ENCODE measurements at places on chromosomes 6 and 20.

- no peak for DNase-seq
Observed at GRCh38 chr20:33653900-33654596, 8.1 kb upstream of the C20orf144 start.

DNA sequence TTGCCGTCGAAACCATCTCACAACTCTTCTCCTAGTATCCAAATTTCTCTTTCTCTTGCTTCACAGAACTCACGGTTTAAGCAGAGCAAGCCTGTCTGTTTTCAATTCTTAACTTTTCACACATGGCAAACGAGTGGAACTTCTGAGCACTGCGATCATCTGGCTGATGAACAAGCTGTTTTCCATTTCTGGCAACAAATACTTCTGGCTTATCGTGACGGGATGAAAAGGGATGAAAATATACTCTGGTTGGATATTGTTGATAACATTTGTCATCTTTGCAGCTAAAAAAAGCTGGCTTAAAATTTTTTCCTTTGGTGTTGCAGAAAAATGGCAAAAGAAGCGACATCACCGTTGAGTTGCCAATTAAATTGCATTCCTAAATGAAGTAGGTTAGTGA lies 515.2 kb upstream of the JARID2 start:
- no peak for DNase-seq

DNA sequence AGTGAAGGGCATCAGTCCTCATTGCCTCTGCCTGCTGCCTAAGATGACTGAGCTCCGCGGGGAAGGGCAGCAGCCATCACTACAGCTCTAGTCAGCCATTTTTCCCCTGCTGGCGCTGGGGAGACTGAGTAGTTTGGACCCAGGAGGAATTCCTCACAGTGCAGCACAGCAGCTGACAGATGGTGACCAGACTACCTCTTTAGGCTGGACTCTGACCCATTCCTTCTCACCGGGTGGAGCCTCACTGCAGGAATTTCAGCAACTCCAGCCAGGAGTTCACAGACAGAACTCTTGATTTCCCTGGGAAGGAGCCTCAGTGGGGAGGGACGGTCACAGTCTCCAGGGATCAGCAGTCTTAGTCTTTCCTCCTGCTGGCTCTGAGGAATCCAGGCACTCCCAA lies 492.0 kb upstream of the MMS22L start:
- no peak for DNase-seq

DNA sequence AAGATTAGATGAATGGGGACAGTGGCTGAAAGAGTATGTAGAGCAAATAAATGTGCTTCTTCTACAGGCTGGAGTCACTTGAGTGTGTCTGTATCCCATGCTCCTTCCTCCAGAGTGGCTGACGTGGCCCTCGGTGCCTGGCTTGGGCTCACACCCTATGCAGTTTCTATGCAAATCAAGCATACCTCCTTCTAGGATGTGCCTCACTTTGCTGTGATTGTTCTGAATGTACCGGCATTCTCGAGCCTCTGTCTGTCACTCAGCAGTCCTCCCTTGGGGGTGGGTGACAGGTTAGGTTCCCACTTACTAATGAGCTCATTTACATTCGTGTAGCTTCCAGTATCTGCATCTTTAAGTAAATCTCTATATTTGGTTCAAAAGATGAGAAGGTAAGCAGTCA lies 55.1 kb upstream of the HDDC2 start:
- no peak for DNase-seq

GRCh38 chr6:35094183-35094582 lies 47.0 kb downstream of the TCP11 start:
- DNase-seq = no peak

- DNase-seq = no peak
Observed at GRCh38 chr20:33687370-33687915, 1.3 kb upstream of the E2F1 start.

DNA sequence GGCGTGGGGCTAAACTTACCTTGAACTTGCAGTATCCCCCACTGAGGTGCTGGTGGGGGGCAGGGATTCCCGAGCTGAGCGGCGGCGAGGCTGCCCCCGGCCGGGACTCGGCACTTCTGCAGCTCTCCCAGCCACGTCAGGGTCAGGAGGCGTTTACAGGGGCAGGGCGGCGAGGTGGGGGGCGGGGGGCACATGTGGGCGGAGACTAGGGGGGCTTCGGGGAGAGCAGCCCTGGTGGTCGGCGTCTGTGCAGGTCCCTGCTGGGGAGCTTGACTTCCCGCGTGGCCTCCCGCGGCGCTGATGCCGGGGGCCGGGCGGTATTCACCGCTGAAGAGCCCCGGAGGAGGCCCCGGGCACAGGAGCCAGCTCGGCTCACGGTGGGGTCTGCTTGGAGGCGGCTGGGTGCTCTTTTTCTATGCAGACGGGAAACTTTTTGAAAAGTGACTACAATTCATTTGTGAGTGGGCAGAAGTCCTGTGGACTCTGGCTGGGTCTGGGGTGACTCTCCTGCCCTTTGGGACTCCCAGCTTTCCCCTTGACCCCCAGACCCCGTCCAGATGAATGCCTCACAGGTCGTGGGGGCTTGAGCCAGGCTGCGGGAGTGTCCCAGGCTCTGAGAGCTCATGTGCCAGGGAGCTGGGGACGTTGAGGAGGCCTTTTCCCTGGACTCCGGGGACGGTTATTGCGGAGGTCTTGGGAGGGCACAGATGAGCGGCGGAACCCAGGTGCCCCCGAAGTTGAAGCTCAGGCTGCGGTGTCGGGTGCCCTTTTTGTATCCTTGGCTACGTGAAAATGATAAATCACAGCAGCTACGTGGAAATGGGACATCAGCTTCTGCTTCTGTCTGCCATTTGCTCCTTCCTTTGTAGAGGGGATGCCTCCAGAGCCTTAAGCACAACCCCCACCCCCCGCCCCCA lies 75.9 kb upstream of the GATA5 start:
- no peak for DNase-seq

GRCh38 chr20:41526327-41526726 lies 91.8 kb downstream of the CHD6 start:
- DNase-seq = no peak

- DNase-seq = no peak
Observed at GRCh38 chr6:117917176-117917575, 10.1 kb downstream of the SLC35F1 start.

DNA sequence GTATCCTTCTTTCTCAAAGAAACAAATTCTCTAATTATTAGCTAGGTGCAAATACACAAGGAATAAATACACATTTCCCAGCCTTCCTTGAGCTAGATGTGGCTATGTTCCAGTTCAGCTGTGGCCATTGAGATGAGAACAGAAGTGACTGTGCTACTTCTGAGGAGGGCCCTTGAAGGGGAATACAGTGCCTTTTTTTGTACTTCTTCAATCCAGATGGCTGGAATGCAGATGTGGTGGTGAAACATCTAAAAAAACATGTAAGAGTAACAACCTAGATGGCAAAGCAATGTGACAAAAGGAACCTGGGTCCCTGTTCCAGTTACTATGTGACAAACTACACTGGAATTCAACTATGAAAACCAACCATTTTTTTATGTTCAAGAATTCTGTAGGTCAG lies 115.4 kb upstream of the DST start:
- DNase-seq = no peak

- DNase-seq = no peak
Observed at GRCh38 chr20:31720486-31721407, 1.9 kb downstream of the BCL2L1 start.

DNA sequence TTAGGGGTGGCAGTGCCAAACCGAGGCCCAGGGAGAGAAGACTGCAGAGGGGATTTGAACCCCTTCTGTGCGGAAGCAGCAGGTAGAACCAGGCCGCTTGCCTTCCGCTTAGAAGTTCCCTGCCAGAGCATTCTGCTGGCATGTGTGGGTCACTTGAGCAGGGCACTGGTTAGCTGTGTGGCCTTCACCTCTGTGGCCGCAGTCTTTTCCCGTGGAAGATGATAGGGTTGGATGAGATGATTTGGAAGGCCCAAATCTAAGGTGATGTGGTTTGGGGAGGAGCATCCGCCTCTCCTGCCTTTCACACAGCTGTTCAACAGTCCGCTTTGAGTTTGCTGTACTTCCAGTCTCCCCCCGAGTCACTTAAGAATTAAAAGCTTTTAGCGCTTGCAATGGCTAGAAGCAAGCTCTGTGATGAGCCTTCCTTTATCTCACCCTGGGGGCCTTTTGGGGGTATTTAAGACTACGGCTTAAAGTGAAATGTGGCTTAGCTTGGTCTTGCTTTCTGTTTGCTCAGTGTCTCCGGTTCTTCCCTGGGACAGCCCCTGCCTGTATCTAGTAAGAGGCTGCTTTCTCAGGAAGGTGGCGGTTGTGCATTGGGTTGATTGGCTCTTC lies 743 bp downstream of the CMTR1 start:
- DNase-seq = no peak

All from HS-27A (cell line).